ENCODE measurements at places on chromosomes 5 and 9.

DNA sequence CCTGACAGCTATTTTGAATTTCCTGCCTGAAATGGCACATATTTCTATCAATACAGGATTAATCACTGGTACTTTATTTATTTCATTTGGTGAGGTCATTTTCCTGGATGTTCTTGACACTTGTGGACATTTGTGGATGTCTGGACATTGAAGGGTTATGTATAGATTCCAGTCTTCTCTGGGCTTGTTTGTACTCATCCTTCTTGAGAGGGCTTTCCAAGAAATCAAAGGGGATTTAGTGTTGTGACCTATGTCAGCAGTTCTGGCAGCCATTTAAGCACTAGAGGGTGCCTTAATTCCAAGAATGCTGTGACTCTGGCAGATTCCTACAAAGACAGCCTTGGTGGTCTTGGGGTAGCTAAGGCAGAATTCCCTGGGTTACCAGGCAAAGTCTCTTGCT is 259.7 kb downstream of the CSNK1G3 start:
- H3K4me3 ChIP-seq = no peak overlapping the region
- no peak overlapping the region for H3K27ac ChIP-seq

GRCh38 chr5:96381526-96381925 is 51.5 kb downstream of the PCSK1 start:
- no peaks in the 10 kb centered on the region for H3K36me3 ChIP-seq
- H3K27ac ChIP-seq = no peak overlapping the region
- no peaks in the 10 kb centered on the region for H3K4me1 ChIP-seq
- DNase-seq = peak; percentile 12
- no peak overlapping the region for H3K4me3 ChIP-seq
- H3K27me3 ChIP-seq = no peaks in the 10 kb centered on the region

- H3K27me3 ChIP-seq = no peaks in the 10 kb centered on the region
- H3K4me1 ChIP-seq = no peaks in the 10 kb centered on the region
- H3K27ac ChIP-seq = no peak overlapping the region
- H3K4me3 ChIP-seq = no peak overlapping the region
- no peaks in the 10 kb centered on the region for H3K36me3 ChIP-seq
Observed at GRCh38 chr5:24351285-24351684, 293.5 kb downstream of the CDH10 start.

DNA sequence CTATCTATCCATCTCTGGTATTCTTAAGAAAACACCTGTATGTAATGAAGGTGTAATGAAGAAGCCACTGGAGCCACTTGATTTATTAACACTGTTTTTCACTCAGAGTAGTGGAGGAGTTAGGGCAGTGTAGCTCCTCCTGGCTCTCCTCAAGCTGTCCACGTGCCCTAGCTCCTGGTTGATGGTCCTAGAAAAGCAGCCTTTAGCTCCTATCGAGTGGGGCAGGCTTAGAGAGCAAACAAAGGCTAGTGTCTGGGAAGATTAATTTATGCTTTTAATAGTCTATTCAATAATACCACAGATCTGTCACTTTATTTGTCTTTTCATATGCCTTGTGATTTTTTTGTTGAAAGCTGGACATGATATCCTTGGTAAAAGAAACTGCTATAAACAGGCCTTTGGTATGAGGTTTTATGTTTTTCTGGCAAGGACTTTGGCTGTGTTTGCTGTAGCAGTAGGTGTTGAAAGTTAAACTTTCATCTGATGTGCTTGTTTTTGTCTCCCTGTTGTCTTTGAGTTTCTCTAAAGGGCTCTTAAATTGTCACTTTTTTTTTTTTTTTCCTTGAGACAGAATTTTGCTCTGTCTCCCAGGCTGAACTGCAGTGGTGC is 141.1 kb downstream of the GCNT1 start:
- H3K27me3 ChIP-seq = no peaks in the 10 kb centered on the region
- H3K4me1 ChIP-seq = no peaks in the 10 kb centered on the region
- H3K36me3 ChIP-seq = no peaks in the 10 kb centered on the region

DNA sequence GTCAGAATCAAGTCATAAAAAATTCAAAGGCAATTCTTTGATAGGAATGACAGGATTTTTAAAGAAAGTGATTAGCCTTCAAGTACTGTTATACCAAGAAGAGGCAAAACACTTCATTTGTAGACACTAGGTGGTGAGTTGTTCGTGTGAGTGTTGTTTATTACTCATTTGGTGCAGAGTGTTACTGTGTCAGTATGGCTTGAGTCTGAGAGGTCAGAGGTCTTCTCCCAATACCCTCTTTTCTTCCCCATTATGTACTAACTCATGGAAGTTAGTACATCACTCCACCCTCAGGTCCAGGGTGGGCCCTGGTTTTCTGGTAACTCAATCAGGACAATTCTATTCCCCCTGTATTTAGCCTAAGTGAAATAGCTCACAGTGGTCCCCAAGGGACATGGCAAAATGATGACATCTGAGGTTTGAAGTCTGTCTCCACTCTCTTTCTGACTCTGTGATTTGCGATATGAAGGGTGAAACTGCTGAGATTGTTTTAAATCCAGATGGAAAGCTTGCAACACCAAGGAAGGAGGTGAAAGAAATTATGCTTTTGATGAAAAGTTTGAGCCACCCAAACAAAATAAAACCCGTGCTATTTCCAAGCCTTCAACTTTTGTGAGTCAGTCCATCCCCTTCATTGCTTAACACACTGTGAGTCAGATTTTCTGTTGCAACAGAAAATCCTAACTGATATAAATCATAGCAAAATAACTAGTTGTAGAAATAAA is 56.8 kb downstream of the NUDT12 start:
- H3K4me1 ChIP-seq = peaks cover 3% of the 10 kb centered on the region
- H3K27me3 ChIP-seq = no peaks in the 10 kb centered on the region
- H3K4me3 ChIP-seq = no peak overlapping the region
- no peak for DNase-seq
- H3K36me3 ChIP-seq = no peaks in the 10 kb centered on the region

GRCh38 chr5:181204113-181204825 is 727 bp downstream of the TRIM7 start:
- peak; percentile 49 for DNase-seq
- H3K27ac ChIP-seq = peak overlapping the region; percentile 41
- peaks cover 42% of the 10 kb centered on the region for H3K4me1 ChIP-seq

GRCh38 chr5:169811680-169812079 is 168.6 kb downstream of the INSYN2B start:
- no peaks in the 10 kb centered on the region for H3K27me3 ChIP-seq
- no peaks in the 10 kb centered on the region for H3K36me3 ChIP-seq
- no peak overlapping the region for H3K4me3 ChIP-seq
- H3K27ac ChIP-seq = no peak overlapping the region
- DNase-seq = no peak

GRCh38 chr5:135276151-135276550 is 122.9 kb downstream of the MACROH2A1 start:
- no peak overlapping the region for H3K27ac ChIP-seq
- no peaks in the 10 kb centered on the region for H3K27me3 ChIP-seq
- no peaks in the 10 kb centered on the region for H3K4me1 ChIP-seq
- no peaks in the 10 kb centered on the region for H3K36me3 ChIP-seq
- DNase-seq = no peak

DNA sequence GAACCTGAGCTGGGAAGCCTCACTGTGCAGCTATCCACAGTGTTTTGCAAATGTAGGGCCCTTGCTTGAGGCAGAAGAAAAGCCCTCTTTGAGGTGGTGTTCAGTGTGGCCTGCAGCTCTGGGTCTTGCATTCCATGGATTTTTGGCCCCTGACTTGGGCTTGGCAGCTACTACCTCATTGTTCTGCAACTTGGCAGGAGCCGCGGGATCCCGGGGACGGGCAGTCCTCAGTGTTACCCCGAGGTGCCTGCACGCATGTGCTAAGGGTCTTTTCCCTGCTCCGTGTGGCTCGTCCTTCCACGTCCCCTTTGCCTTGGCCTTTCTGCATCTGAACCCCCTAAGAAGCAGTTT is 39.8 kb downstream of the NEK6 start:
- no peaks in the 10 kb centered on the region for H3K36me3 ChIP-seq
- peaks cover 47% of the 10 kb centered on the region for H3K4me1 ChIP-seq
- H3K4me3 ChIP-seq = no peak overlapping the region
- H3K27me3 ChIP-seq = no peaks in the 10 kb centered on the region
- peak overlapping the region; percentile 83 for H3K27ac ChIP-seq

- no peaks in the 10 kb centered on the region for H3K4me1 ChIP-seq
- no peak overlapping the region for H3K27ac ChIP-seq
- H3K36me3 ChIP-seq = no peaks in the 10 kb centered on the region
- no peak overlapping the region for H3K4me3 ChIP-seq
Observed at GRCh38 chr5:174832025-174832424, 107.6 kb downstream of the MSX2 start.

GRCh38 chr9:9719373-9720112 is 893.3 kb downstream of the PTPRD start:
- H3K36me3 ChIP-seq = no peaks in the 10 kb centered on the region
- no peak for DNase-seq
- no peaks in the 10 kb centered on the region for H3K27me3 ChIP-seq
- H3K4me3 ChIP-seq = no peak overlapping the region
- no peaks in the 10 kb centered on the region for H3K4me1 ChIP-seq
- no peak overlapping the region for H3K27ac ChIP-seq

DNA sequence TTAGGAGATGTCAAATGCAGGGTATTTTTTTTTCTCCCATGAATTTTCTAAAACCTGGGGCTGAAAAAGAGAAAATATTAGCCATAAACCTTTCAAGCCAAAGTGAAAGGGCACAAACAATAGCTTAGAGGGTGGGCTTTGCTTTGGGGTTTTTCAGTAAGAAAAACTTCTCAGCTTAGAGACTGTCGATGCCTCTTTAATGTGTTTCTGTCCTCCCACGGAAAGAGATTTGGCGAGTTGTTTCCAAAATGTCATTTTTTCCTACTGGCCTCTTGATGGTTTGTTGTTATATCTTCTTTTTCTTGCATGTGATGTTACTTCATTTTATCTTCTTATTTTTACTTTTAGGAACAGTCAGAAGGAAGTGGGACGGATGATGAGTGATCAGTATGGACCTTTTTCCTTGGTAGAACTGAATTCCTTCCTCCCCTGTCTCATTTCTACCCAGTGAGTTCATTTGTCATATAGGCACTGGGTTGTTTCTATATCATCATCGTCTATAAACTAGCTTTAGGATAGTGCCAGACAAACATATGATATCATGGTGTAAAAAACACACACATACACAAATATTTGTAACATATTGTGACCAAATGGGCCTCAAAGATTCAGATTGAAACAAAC is 177.3 kb downstream of the SMARCA2 start:
- H3K4me1 ChIP-seq = no peaks in the 10 kb centered on the region
- no peak for DNase-seq
- H3K4me3 ChIP-seq = no peak overlapping the region

GRCh38 chr5:155750101-155750500 is 576.9 kb upstream of the SGCD start:
- no peak overlapping the region for H3K4me3 ChIP-seq
- H3K27me3 ChIP-seq = no peaks in the 10 kb centered on the region
- no peak for DNase-seq
- H3K36me3 ChIP-seq = no peaks in the 10 kb centered on the region
- no peak overlapping the region for H3K27ac ChIP-seq
- no peaks in the 10 kb centered on the region for H3K4me1 ChIP-seq

GRCh38 chr5:146586752-146587151 is 70.8 kb upstream of the GPR151 start:
- H3K4me1 ChIP-seq = no peaks in the 10 kb centered on the region
- no peaks in the 10 kb centered on the region for H3K36me3 ChIP-seq
- no peak overlapping the region for H3K27ac ChIP-seq
- no peak overlapping the region for H3K4me3 ChIP-seq
- DNase-seq = no peak

- no peaks in the 10 kb centered on the region for H3K36me3 ChIP-seq
- no peaks in the 10 kb centered on the region for H3K27me3 ChIP-seq
- DNase-seq = peak; percentile 79
- H3K27ac ChIP-seq = peak overlapping the region; percentile 24
- H3K4me1 ChIP-seq = peaks cover 28% of the 10 kb centered on the region
Observed at GRCh38 chr9:112050544-112051475, 124.3 kb downstream of the SUSD1 start.

DNA sequence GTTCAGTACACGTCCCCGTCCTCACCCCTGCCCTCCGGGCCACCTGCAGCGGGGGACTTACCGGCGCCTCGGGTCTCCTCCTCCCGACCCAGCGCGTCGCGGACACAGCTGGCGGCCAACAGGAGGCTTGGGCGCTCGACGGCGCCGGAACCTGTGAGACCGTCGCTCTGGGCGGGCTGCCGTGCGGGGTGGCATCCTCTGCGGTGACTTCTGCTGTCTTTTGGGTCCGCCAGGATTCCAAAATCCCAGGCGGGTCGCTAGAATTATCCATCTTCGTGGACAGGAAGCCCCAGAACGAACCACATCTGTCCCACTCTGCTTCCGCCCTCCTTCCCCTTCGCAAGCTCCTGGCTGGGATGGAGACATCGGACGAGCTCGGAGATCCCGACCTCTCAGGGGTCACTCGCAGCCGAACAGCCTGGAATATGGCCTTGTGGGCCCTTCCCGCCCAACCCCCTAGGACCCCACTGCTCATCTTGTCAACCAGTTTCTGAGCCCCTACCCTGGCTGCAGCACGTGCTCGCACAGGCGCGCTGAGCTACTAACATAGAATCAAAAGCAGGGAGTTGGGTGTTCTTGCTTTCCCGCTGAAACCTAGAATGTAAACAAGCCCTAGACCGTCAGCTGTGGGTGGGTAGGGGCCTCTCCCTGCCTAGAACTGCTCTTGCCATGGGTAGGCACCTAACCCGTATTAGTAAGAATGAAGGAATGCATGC is 947 bp upstream of the MARCHF3 start:
- peaks cover 31% of the 10 kb centered on the region for H3K4me1 ChIP-seq
- peak; percentile 20 for DNase-seq
- peak overlapping the region; percentile 89 for H3K27ac ChIP-seq
- no peaks in the 10 kb centered on the region for H3K27me3 ChIP-seq

- H3K36me3 ChIP-seq = no peaks in the 10 kb centered on the region
- H3K4me3 ChIP-seq = no peak overlapping the region
- H3K27me3 ChIP-seq = no peaks in the 10 kb centered on the region
- H3K27ac ChIP-seq = no peak overlapping the region
- DNase-seq = no peak
Observed at GRCh38 chr9:136311051-136312008, 7.4 kb upstream of the CCDC187 start.

DNA sequence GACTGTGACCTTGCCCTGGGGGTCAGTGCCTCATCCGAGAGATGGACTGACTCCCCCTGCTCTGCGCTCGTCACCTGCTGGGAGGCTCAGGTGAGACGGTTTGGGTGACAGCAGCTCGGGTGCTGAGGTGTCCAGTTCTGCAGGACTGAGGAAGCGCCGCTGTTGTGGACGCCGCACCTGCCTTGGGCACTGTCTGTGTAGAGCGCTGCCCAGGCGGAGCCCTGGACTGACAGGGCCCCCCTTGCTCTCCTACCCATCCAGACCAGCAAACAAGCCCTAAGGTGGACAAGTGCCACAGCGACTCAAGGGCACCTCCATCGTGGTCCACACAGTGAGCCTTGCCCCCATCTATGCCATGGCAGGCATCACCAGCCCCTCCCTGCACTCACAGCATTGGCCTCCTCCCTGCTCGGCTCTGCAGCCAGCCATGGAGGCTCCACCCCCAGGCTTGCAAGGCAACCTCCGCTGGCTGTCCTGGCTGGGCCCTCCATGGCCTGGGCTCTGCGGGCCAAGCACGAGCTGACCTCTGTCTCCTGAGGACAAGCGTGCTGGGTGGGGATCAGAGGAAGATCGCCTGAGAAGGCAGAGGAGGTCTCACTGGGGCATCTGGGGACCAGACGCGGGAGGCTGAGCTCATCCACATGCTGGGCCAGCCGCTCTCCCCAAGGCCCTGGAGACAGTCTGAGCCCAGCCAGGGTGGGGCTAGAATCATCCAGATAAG is 87.1 kb upstream of the COL5A1 start:
- no peak overlapping the region for H3K27ac ChIP-seq
- H3K27me3 ChIP-seq = no peaks in the 10 kb centered on the region
- no peaks in the 10 kb centered on the region for H3K4me1 ChIP-seq
- DNase-seq = no peak
- H3K36me3 ChIP-seq = no peaks in the 10 kb centered on the region
- H3K4me3 ChIP-seq = no peak overlapping the region
